ENCODE measurements at places on chromosomes 12 and 14. TPM values are rescaled to one million over a fixed set of nuclear protein-coding genes. Genes with fewer than 3 reads are reported as not detected.
A peak's percentile ranks its signal among the peaks of the same experiment; 100 is the strongest.

The ALDH2 gene
- total RNA-seq = 24.2 TPM

The FBRSL1 gene
- total RNA-seq = 0.66 TPM

The MANSC1 gene
- 0.22 TPM for total RNA-seq

The EDDM3A gene
- total RNA-seq = not detected

GRCh38 chr12:20492251-20492760 is 124.0 kb downstream of the PDE3A start:
- H3K27me3 ChIP-seq = no peaks in the 10 kb centered on the region
- no peaks in the 10 kb centered on the region for H3K36me3 ChIP-seq
- peak overlapping the region; percentile 35 for H3K27ac ChIP-seq

GRCh38 chr12:99767809-99768208 is 120.3 kb downstream of the GARIN6 start:
- no peak overlapping the region for H3K27ac ChIP-seq
- no peaks in the 10 kb centered on the region for H3K4me1 ChIP-seq
- no peaks in the 10 kb centered on the region for H3K36me3 ChIP-seq
- no peak overlapping the region for H3K4me3 ChIP-seq

DNA sequence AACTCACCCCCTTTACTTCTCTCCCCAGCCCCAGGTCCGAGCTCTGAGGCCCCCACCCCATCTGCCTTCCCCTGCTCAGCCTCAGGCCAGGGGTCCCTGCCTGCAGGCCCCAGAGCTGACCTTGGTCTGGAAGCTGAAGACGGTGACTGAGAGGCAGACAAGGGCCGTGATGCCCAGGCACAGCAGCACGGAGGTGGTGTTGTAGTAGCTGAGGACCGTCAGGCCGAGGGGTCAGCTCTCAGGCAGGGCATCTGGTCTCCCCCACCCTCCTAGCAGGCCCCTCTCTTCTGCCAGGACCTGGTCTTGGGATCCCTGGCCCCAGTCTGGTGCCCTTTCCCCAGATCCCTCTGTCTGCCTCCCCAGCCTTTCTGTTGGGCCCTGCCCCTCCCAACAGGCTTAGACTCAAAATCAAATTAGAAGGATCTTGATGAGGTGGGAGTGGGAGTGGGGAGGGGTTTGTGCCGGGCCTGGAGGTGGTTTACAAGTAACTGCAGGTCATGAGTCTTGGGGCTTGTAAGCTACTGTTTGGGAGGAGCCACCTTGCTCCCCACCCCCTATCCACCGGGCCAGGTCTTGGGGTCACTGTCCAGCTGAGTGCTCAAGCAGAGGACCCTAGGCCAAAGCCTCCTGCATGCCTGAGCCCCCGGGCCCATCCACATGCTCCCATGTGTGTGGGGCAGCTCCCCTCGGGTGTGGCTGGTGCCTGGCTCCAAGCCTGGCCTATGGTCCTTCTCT is 14.2 kb downstream of the FAIM2 start:
- H3K27me3 ChIP-seq = peaks cover 12% of the 10 kb centered on the region
- no peak overlapping the region for H3K27ac ChIP-seq
- H3K36me3 ChIP-seq = no peaks in the 10 kb centered on the region
- DNase-seq = no peak

- DNase-seq = no peak
- no peaks in the 10 kb centered on the region for H3K36me3 ChIP-seq
- no peaks in the 10 kb centered on the region for H3K4me1 ChIP-seq
- H3K27me3 ChIP-seq = peaks cover 21% of the 10 kb centered on the region
Observed at GRCh38 chr12:98332642-98333041, 182.7 kb upstream of the TMPO start.

- H3K4me3 ChIP-seq = no peak overlapping the region
- no peaks in the 10 kb centered on the region for H3K36me3 ChIP-seq
- H3K27me3 ChIP-seq = no peaks in the 10 kb centered on the region
- peak; percentile 23 for DNase-seq
- H3K4me1 ChIP-seq = no peaks in the 10 kb centered on the region
- H3K27ac ChIP-seq = no peak overlapping the region
Observed at GRCh38 chr12:5960783-5961182, 15.7 kb upstream of the ANO2 start.

DNA sequence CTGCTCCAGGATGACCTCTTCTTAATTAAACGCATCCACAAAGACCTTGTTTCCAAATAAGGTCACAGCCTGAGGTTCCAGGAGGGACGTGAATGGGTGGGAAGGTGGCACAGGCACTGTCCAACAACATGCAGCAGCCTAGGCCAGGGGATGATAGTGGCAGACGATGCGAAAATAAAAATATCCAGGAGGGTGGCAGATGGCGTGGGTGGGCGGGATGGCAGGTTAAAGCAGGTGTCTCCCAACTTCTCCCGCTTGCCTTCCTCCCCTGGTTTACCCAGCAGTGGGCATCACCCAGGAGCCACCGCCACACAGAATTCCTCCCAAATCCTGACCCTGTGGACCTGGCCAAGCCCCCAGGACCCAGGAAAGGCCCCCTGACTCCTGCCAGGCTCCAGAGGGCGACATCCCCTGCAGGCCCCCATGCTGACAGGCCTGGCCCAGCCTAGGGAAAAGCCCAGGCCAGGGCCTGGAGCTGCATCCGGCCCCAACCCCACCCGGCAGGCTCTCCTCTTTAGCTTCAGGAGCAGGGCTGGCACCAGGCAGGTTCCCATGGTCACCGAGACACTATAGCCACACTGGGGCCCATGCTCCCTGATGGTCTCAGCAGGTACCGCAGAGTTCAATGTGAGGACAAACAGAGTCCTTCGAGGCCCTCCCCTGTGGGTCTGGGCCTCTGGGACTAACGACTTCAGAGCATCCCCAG is 9.7 kb downstream of the NCOR2 start:
- H3K27me3 ChIP-seq = no peaks in the 10 kb centered on the region
- no peaks in the 10 kb centered on the region for H3K4me1 ChIP-seq
- peaks cover 34% of the 10 kb centered on the region for H3K36me3 ChIP-seq

Data from SJSA1 (cell line).